ENCODE measurements at places on chromosomes 3 and 15.

DNA sequence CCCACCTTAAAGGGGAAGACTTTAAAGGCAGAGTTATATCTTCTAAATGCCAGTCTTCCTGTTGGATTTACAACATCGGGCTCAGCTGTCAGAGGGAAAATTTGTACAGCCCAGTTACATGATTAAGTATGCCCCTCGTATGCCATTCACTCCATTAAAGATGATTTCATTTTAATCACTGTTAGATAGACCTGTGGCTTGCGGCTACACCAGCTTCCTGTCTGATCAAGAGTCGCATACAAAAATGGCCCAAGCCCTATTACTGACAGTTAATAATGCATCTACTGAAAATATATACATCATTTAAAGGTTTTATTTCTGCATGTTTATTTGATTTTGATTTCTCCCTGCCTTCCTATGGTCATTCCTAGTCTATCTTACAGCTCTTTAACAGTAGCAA, 7.1 kb downstream of the EIF4E3 start:
- no peak for DNase-seq

DNA sequence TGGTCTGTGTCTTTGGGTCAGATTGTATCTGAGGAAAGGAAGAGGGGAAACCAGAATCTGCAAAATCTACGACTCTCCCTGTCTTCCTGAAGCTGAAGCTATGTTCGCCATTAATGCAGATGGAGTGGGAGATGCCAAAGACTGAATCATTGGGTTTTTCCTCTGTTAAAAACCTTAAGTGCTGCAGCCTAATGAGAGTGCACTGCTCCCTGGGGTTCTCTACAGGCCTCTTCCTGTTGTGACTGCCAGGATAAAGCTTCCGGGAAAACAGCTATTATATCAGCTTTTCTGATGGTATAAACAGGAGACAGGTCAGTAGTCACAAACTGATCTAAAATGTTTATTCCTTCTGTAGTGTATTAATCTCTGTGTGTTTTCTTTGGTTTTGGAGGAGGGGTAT, 24.0 kb downstream of the RMDN3 start:
- no peak for DNase-seq

GRCh38 chr3:22372292-22373062, 621.5 kb upstream of the ZNF385D start:
- no peak for DNase-seq

DNA sequence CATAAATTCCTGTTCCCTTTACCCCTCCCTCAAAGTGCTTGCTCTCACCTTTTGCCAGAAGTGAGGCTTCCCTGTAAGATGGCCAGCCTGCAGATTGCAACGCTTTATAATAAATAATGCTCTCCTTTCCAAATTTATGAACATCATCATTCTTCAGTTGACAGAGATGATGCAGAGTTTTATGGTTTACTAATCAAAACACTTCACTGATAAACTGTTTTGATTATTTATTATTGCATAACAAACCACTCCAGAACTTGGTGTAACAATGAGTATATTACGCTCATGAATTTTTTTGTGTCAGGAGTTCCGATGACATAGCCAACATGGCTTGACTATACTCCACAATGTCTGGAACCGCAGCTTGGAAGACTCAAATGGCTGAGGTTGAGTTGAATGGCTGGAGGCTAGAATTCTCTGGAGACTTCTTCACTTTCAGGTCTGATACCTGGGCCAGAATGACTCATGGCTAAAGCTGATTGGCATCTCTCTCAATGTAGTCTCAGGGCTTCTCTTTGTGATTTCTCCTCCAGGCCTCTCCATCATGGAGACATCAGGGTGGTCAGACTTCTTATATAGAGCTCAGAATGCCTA, 27.3 kb upstream of the TGFBR2 start:
- no peak for DNase-seq

DNA sequence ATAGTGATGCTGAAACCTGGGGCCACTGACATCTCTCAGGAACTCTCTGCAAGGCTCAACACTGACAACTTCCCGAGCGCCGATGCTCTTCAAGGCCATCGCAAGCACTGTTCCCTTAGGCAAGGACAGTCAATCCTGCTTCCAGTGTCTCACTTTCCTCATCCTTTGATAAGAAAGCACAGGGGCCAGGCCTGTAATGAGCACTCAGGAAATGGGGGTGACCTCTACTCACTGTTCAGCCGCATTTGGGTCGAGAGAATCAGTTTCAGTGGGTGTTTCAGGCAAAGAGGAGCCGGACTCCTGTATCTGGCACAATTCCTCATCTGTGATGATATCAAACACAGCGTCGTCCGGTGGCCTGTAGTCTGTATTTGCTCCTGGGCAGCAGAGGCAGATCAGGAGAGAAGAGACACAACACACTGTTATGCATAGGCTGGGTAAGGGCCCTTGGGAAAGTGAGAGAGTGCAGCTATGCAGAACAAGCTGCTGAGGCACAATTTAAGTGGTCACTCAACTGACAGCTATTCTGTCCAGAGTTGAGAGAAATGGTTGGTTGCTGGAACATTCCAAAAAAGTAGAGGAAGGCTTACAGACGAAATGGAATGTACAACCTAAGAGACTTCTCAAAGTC, 11.9 kb downstream of the CXCR6 start:
- DNase-seq, result no peak

- no peak for DNase-seq
Measured at GRCh38 chr3:89783341-89783927, 676.0 kb downstream of the EPHA3 start.

DNA sequence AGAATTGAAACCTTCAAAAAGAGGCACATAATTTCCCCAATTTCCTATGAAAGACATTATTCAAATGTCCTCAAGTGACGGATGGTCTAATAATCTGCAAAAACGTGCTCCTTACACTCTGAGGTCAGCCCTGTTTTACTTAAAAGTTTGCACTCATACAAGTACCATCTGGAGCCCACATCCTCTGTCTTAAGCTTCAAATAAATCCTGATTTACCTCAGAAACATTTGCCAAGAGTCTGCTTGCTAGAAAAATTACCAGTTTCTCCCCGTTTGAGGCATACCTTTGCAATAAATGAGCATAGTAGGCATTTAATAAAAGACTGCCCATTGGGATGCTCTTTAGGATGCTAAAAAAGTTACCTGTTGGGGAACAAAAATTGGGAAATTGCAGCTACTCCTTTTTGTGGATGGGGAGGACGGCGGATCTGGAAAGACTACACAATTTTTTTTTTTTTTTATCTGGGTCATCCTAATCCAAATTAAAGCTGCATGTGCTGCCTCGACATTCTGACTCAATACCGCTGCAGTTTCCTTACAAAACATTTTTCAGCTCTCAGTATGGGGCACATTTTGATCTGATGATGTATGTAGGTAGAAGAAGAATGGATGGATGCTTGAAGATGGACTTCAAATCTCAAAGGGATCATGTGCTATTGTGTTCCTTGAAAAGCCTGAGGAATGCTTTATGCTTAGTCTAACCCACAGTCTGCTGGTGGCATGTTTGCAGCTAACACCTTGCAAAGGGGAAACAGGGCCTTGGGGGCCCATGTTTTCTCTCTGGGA, 233.7 kb upstream of the ADAMTS9 start:
- no peak for DNase-seq

- DNase-seq, result no peak
Measured at GRCh38 chr15:31128477-31128876, 27.0 kb upstream of the TRPM1 start.

Measured in Kasumi-1 (cell line).